ENCODE measurements at places on chromosomes 13 and 19.

- DNase-seq, result no peak
Observed at GRCh38 chr19:38063928-38064327, 156.9 kb downstream of the SIPA1L3 start.

GRCh38 chr19:14550201-14550754 lies 20.9 kb downstream of the TECR start:
- no peak for DNase-seq

- no peak for DNase-seq
Observed at GRCh38 chr13:26813321-26813979, 52.9 kb upstream of the GPR12 start.

DNA sequence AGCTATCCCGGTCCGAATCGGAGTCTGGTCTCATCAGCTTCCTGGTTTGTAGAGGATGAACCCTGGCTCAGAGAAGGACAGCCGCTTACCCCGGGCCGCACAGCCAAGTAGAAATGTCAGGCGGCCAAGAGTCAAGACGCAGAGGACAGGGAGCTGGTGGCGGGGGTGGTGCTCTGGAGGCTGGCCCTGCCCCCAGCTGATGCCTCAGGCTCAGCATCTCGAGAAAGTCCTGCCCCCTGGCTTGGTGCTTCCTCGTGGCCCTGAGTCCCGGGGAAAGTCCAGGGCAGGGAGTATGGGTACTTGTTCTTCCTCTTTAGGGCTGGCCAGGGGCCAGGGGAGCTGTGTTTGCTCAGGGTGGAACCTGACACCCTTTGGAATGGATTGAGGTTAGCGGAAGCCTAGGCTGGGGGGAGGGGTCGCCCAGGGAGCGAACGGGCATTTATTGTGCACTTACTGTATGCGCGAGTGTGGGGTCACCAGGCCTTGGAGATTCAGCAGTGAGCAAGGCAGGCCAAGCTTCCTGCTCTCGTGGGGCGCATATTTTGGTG lies 2.2 kb downstream of the TJP3 start:
- DNase-seq, result no peak

- no peak for DNase-seq
Observed at GRCh38 chr13:49373716-49374115, 70.1 kb downstream of the CAB39L start.

DNA sequence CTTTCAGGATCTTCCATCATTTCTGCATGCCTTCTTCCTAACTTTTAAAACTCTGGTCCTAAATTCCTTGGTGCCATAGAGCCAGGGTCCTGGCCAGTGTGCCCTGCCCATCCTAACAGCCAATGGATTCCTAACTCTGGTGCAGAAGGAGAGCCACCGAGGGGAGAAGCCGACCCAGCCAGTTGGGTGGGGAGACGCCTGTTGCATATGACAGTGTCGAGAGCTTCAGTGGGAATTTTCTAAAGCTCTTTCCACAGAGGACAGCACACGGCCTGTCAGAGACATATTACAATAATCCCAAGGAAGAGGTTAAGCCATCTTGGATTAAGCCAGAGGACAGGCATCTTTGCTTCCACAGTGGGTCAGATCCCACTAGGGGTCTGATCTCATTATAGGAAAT lies 180.4 kb downstream of the ZNF536 start:
- DNase-seq, result no peak

GRCh38 chr19:19381007-19381926 lies 24.2 kb upstream of the GATAD2A start:
- no peak for DNase-seq

- DNase-seq, result no peak
Observed at GRCh38 chr13:32642858-32643257, 56.6 kb downstream of the PDS5B start.

DNA sequence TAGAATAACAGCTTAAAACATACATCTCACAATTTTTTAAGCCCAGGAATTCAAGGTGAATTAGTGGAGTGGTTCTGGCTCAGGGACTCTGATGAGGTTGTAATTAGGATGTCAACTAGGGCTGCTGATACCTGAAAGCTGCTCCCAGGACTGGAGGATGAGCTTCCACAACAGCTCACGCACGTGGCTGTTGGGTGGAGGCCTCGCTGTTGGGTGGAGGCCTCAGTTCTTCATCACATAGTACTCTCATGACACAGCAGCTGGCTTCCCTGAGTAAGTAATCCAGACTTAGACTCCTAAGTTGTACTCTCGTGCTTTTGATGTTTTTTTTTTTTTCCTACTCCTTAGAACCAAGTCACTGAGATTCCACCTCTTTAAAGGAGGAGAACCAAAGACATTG lies 577.1 kb upstream of the PRR20A start:
- DNase-seq, result no peak

- DNase-seq, result no peak
Observed at GRCh38 chr13:19169991-19170390, 11.6 kb downstream of the TUBA3C start.

DNA sequence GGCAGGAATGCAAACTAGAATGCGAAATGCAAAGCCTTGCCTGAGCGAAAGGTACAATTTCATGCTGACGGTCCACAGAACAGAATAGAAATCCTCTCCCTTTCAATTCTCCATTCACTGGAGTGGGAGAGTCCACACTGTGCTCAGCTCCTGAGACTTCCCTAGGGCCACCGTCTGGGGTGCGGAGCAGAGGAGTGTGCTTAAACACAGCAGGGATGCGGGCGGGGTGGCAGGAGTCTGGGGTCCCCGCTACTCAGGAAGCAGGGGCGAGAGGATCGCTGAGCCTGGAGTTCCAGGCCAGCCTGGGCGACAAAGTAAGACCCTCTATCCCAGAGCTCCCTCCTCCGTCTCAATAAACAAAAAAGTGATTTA lies 552 bp upstream of the ZNF816 start:
- DNase-seq, result no peak

- DNase-seq, result no peak
Observed at GRCh38 chr13:112234131-112234875, 141.9 kb upstream of the SPACA7 start.

GRCh38 chr13:90673746-90674145 lies 673.7 kb upstream of the MIR17HG start:
- DNase-seq, result no peak

GRCh38 chr13:112690283-112690929 lies 568 bp downstream of the ATP11A start:
- no peak for DNase-seq

- DNase-seq, result no peak
Observed at GRCh38 chr19:53147645-53148044, 11.2 kb downstream of the ZNF347 start.

DNA sequence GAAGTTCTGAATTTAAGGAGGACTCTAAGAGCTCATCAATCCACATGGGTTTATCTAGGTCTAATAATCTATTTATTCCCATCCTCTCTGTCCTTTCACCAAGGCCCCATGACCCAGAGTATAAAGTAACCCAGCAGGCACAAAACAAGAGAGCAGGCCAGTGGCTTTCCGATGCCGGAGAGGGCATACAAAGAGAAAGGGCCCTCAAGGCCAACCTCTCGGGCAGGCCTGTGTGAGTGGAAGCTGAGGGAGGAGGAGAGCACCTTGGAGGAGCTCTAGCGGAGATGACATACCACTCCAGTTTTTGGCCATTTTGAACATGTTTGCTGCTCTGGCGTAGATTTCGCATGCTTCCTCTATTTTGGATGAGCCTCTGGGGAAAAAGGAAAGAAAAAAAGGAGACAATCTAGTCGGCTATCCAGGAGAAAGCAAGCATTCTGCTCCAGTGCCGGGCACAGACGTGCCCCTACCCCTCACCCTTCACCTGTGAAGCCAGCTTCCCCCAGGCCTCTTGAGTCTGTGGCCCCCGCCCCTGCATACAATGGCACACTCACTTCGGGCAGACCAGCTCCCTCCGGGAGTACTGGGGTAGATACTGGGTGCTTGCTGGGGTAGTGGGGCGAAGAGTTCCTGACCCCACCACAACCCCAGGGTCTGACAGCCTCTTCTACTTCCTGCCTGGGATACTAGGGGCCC lies 11.6 kb downstream of the NAPA start:
- DNase-seq, result no peak

DNA sequence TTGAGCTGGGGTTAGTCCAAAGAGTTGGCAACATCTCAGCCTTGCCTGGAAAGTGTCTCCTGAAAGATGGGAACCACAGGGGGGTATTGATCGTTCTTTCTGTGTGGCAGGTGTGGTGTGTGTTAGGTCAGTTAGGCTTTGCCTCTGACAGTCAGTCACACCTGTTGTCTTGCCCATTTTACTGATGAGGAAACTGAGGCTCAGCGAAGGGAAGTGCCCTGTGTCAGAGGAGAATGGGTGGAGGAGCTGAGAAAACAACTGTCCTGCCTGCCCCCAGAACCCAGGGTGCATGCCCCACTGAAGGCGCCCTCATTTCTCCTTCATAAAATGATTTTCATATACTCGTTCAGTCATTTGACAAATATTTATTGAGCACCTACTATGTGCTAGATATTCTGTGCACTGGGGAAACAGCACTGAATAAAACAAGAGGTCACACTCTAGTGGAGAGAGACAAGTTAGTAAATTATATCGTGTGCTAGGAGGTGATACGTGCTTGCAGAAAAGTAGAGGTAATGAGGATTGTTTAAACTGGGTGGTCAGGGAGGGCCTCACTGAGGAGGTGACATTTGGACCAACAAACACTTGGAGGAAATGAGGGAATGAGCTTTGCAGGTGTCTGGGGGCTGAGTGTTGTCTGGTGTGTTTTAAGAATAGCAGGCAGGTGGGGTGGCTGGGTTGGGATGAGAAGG lies 1.6 kb downstream of the FXYD5 start:
- DNase-seq, result no peak

DNA sequence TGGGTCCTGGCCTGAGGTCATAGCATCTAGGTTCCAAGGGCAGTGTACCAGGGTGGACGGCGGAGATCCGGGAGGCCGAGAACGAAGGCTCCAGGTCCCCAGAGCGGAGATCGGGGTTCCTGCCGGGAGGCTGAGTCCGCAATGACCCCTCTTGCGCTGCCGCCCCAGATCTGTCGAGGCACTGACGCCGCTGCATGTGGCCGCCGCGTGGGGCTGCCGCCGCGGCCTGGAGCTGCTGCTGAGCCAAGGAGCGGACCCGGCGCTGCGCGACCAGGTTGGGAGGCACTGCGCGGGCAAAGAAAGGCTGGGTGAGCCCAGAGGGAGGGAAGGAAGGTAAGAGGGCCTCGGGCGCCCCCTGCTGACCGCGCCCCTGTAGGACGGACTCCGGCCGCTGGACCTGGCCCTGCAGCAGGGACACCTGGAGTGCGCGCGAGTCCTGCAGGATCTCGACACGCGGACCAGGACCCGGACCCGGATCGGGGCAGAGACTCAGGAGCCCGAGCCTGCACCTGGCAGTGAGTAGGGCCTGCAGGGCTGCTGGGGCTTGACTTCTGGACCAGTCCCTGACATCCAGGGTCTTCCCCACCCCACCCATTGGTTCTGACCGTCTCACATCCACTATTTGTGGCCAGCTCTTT lies 906 bp downstream of the ANKLE1 start:
- DNase-seq, result peak; percentile 59

DNA sequence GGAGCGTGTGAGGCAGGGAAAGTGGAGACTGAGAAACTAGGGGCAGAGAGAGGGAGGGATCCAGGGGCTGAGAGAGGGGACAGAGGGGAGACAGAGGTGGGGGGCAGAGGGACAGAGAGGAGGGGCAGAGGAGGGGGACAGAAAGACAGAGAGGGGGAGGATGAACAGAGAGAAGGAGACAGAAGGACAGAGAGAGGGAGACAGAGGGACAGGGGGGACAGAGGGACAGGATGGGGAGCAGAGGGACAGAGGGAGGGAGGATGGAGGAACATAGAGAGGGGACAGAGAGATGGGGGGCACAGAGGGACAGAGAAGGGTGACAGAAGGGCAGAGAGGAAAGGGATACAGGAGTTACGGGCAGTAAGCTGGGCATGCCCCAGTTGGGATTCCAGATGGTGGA lies 14.7 kb upstream of the NANOS2 start:
- DNase-seq, result no peak

- DNase-seq, result no peak
Observed at GRCh38 chr13:80428349-80429096, 87.6 kb upstream of the SPRY2 start.

GRCh38 chr13:38349390-38350113 lies at the start of gene UFM1:
TSS of gene UFM1 (plus strand) at chr13:38349851. CDS start at chr13:38349920, 69 bp downstream.
- peak; percentile 56 for DNase-seq

GRCh38 chr19:20999731-21000352 lies 20.6 kb upstream of the ZNF430 start:
- peak; percentile 67 for DNase-seq

GRCh38 chr13:19056984-19057490 lies 124.6 kb downstream of the TUBA3C start:
- DNase-seq, result no peak

DNA sequence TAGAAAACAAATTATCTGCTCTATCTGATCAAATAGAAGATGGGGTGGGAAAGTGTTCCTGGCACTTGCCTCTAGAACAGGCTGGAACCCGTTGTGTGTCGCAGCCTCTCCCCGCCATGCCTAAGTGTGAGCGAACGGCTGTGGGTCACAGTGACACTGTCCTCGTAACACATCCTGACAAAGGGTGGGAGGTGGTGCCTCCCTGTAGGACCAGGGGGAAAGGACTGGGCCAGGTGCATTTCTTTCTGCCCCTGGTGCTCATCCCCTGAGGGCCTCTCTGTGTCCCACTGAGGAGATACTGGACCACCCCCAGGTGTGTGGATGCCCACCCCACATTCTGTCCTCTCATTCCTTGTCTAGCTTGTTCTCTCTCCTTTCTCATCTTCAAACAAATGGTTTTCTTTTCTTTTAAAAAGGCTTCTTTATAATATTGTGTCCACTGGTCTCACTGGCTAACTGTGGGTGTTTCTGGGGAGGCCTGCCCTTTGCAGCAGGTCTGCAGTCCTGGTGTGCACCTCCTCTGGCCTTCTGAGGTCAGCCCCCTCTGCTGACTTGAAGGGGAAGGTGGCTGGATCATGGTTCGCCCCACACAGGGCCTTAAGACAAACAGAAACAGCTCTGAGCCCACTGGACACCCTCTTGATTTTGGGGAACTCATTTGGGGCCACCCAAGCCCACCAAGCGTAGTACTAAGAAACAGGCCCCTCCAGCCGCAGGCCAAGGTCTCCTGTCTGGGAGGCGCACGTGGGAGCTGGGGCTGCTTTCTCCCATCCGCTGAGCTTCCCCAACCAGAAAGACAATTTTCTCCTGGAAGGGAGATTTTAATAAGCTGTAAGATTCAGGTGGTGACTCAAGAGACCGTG lies 152.5 kb upstream of the SOX1 start:
- no peak for DNase-seq

- DNase-seq, result no peak
Observed at GRCh38 chr13:30159446-30159839, 147.9 kb downstream of the KATNAL1 start.

GRCh38 chr13:44147233-44147632 lies 226.4 kb upstream of the SERP2 start:
- DNase-seq, result no peak

GRCh38 chr13:66693656-66694055 lies 536.5 kb downstream of the PCDH9 start:
- DNase-seq, result no peak

GRCh38 chr19:10712045-10712444 lies 5.8 kb upstream of the DNM2 start:
- DNase-seq, result no peak

DNA sequence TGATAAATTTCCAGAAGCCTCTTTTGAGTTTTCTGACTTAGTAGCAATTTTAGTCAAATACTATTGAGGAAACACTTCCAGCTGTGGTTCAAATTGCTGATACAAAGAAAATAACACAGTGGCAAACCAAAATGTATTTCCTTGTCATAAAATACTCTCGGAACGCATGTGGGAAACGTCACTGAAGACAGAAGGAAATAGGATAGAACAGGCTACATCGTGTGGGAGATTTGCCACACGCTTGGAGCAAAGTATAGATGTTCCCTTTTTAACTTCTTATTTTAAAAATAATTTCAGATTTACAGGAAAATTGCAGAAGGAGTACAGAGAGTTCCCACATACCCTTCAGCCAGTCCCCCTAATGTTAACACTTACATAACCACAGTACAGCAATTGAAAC lies 88.8 kb downstream of the ING1 start:
- no peak for DNase-seq

- no peak for DNase-seq
Observed at GRCh38 chr13:101452519-101453485, at the start of gene ITGBL1. TSS of gene ITGBL1 (plus strand) at chr13:101452675. CDS start at chr13:101452834, 159 bp downstream.
